Hepatocyte (in vitro differentiated cells): ENCODE measurements at places on chromosomes 3 and 15. TPM values are rescaled to one million over a fixed set of nuclear protein-coding genes. Genes with fewer than 3 reads are reported as not detected.

DNA sequence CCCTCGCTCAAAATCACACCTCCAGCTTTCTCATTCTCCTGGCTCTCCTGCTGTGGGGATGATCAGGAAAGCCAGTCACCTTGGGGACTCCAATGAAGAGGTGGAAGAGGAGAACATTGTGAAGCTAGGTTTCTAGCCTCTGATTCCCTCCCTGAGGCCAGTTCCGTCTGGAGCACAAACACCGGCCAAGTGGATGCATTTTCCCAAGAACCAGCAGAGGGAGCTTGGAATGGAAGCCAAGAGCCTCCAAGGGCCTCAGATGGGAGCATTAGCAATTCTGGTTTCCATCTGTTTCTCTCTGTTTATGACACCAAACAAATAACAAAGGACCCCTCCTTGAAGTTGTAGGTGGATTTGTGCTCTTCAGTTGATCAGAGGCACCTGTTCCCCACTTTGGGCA, 40.6 kb upstream of the NMNAT3 start:
- H3K4me1 ChIP-seq = no peaks in the 10 kb centered on the region
- peaks cover 5% of the 10 kb centered on the region for H3K27me3 ChIP-seq
- no peak overlapping the region for H3K4me3 ChIP-seq
- H3K27ac ChIP-seq = no peak overlapping the region
- DNase-seq = peak; percentile 69

- H3K4me1 ChIP-seq = peaks cover 5% of the 10 kb centered on the region
- peak; percentile 50 for DNase-seq
- H3K27ac ChIP-seq = peak overlapping the region; percentile 90
- peaks cover 3% of the 10 kb centered on the region for H3K36me3 ChIP-seq
These were observed 498 bp downstream of the PDE12 start for GRCh38 chr3:57556459-57557084.

Gene NTRK3
- 3.6 and 4.9 TPM in 2 replicates for total RNA-seq

DNA sequence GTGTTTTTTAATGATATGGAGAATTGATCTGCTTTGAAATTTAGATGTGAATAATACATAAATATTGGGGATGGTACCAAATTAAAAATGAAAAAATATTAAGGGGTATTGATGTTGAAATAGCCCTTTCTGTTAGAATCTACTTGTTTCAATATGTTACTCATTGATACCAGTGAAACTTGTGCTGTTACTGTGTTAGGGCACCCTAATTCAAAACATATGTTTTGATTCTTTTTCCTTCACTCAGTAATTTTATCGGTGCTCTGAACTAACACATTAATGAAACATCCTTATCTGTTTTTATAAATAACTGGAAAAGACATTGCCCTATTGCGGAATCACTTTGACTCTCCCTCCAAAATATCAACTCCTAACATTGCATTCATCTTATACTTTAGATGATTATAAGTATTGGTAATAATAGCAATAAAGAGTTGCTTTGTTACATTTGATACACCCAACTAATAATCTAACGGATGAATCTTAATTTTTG, 52.0 kb upstream of the CCNB2 start:
- no peak overlapping the region for H3K27ac ChIP-seq
- no peak overlapping the region for H3K4me3 ChIP-seq
- no peaks in the 10 kb centered on the region for H3K36me3 ChIP-seq
- H3K4me1 ChIP-seq = no peaks in the 10 kb centered on the region

- DNase-seq = no peak
- H3K4me1 ChIP-seq = no peaks in the 10 kb centered on the region
- H3K36me3 ChIP-seq = no peaks in the 10 kb centered on the region
These were observed 13.1 kb downstream of the WDR53 start for GRCh38 chr3:196555295-196555694.

DNA sequence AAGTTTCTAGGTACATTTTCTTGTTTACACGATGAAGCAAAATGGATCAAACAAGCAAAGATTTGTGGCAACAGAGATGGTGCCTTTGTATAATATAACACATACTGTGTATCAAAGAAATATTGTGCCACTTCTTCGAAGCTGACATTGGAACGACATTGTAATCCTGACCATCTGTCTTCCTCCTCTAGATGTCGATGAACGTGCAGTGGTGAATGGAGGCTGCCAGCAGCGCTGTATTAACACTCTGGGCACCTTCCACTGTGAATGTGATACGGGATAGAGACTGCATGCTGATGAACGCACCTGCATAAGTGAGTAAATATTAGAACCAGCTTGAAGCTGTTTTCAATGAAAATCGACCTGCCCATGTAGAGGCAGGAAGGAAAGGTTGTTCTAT, 613.3 kb upstream of the GOLIM4 start:
- H3K4me3 ChIP-seq = no peak overlapping the region
- no peaks in the 10 kb centered on the region for H3K4me1 ChIP-seq
- no peaks in the 10 kb centered on the region for H3K27me3 ChIP-seq
- H3K27ac ChIP-seq = no peak overlapping the region
- DNase-seq = no peak

Gene SELENOK
- total RNA-seq = 59.7 and 62.2 TPM in 2 replicates

Gene TLE3
- 18.0 and 45.9 TPM in 2 replicates for total RNA-seq

Gene ROPN1B
- not detected in 2 replicates for total RNA-seq
